ENCODE measurements at places on chromosomes 6 and 20.

GRCh38 chr6:155646443-155646842 is 190.8 kb upstream of the NOX3 start:
- no peak for DNase-seq

DNA sequence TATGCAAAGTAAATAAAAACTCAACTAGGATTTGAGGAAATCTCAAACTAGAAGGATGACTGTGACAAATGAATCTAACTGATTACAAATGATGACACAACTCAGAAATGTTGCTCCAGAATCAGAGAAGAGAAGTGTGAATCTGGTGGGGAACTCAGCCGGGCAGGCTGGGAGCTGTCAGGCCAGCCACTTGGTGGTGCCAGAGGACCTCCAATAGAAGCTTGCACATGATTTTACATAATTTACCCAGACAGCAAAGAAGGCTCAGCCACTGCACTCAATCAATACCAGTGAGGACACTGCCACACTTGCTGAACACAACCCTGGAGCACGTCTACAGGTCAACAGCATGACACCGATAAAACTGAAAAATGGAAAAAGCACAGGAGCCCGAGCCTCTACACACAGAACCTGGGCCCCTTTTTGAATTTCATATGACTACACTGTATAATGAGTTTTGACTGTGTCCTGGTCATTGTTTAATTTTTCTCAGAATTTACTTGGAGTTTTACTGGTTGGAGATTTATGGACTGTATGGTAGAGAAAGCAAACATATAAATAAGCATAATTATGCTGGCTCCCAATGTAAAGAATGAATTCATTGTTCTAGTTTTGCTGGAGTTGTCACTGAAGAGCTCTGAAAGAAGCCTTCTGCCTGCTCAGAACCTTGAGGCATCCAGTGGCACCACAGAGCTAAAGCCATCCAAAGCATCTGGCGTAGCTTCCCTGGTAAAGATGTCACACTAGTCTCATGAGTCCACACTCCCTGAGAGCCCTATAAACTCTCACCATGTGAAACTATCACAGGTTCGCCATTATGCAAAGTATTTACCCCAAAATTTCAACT is 296.5 kb downstream of the THBS2 start:
- DNase-seq: peak; percentile 25

- DNase-seq: peak; percentile 54
Measured at GRCh38 chr20:3239026-3239866, at the start of gene SLC4A11. Gene SLC4A11 (minus strand): TSS chr20:3239190. CDS start chr20:3239137, 53 bp downstream.

DNA sequence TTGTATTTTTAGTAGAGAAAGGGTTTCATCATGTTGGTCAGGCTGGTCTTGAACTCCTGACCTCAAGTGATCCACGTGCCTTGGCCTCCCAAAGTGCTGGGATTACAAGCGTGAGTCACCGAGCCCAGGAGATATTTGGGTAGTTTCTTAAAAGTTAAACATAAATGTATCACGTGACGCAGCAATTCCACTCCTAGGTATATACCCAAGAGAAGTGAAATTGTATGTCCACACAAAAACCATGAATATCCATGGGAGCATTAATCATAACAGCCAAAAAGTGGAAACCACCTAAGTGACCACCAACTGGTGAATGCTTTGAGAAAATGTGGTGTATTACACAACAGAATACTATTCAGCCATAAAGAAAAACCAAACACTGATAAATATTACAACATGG is 164.8 kb downstream of the MRPL14 start:
- DNase-seq: no peak

DNA sequence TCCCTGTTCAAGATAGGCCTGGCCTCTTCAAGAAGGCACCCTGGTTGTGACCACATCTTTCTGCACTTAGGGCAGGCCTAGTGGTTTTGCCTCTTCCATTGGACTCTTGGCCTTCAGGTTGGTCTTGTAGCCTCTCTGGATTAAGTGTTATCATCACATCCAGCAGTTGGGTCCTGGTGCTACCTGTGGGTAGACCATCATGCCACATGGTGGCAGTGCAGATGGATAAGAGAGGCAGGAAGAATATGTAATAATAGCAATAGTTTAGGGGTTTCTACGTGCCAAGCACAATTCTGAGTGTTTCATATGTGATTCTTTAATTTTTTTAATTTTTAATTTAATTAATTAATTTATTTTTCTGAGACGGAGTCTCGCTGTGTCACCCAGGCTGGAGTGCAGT is 28.5 kb upstream of the SNRPB2 start:
- DNase-seq: peak; percentile 15

All from SHP77 (cell line).